ENCODE measurements at places on chromosomes 6 and 20. TPM values are rescaled to one million over a fixed set of nuclear protein-coding genes. Genes with fewer than 3 reads are reported as not detected.

- DNase-seq, result no peak
- no peaks in the 10 kb centered on the region for H3K36me3 ChIP-seq
- no peaks in the 10 kb centered on the region for H3K27me3 ChIP-seq
- no peak overlapping the region for H3K4me3 ChIP-seq
These were observed 52.3 kb downstream of the UQCC1 start for GRCh38 chr20:35359335-35359950.

- no peaks in the 10 kb centered on the region for H3K36me3 ChIP-seq
- H3K4me1 ChIP-seq, result peaks cover 7% of the 10 kb centered on the region
- H3K27ac ChIP-seq, result no peak overlapping the region
- no peak for DNase-seq
- H3K4me3 ChIP-seq, result no peak overlapping the region
- H3K27me3 ChIP-seq, result no peaks in the 10 kb centered on the region
These were observed 52.8 kb downstream of the RIPOR2 start for GRCh38 chr6:24882835-24883555.

- no peak overlapping the region for H3K4me3 ChIP-seq
- DNase-seq, result no peak
- H3K27ac ChIP-seq, result no peak overlapping the region
- H3K27me3 ChIP-seq, result no peaks in the 10 kb centered on the region
- no peaks in the 10 kb centered on the region for H3K4me1 ChIP-seq
- H3K36me3 ChIP-seq, result no peaks in the 10 kb centered on the region
These were observed 1586.7 kb downstream of the HACE1 start for GRCh38 chr6:103273048-103273447.

- H3K4me3 ChIP-seq, result no peak overlapping the region
- peak overlapping the region; percentile 34 for H3K27ac ChIP-seq
- H3K36me3 ChIP-seq, result no peaks in the 10 kb centered on the region
- H3K4me1 ChIP-seq, result no peaks in the 10 kb centered on the region
- H3K27me3 ChIP-seq, result no peaks in the 10 kb centered on the region
These were observed 225.1 kb upstream of the SSTR4 start for GRCh38 chr20:22810030-22810429.

DNA sequence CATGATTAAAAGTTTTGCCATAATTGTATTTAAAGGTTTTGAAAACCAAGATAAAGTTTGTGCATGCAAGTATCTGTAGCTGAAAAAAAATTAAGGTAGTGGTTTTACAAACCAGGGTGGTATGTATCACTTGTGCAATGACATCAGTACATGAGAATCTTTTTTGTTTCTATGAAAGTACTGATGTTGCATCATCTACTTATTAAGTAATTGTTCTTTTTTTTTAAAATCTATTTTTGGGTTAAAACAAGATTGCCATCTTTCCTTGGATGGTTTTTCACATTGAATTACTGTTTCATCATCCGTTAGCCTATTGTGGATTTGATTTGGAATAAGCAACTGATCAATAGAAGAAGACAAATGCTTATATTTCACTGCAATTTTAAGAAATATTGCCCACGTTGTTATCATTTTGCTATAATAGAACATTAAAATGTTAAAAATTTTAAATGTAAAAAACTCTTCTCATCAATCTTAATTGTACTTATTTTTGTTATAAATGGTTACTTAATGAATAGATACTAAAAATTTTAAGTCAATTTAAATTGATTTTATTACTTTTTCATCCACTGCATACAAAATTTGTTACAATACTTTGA, 39.8 kb upstream of the TAGAP start:
- no peak overlapping the region for H3K27ac ChIP-seq
- H3K4me3 ChIP-seq, result no peak overlapping the region
- peaks cover 17% of the 10 kb centered on the region for H3K4me1 ChIP-seq

GRCh38 chr20:3204124-3204794, at the start of gene DDRGK1:
Gene DDRGK1, minus strand, starts transcription at chr20:3204682. Its CDS starts 55 bp downstream, at chr20:3204627.
- peaks cover 33% of the 10 kb centered on the region for H3K36me3 ChIP-seq
- peak within 1 kb of the TSS; percentile 77 for H3K27ac ChIP-seq
- peak; percentile 87 for DNase-seq
- peak within 1 kb of the TSS; percentile 88 for H3K4me3 ChIP-seq
- H3K4me1 ChIP-seq, result peaks cover 18% of the 10 kb centered on the region

- no peak overlapping the region for H3K4me3 ChIP-seq
- no peaks in the 10 kb centered on the region for H3K27me3 ChIP-seq
- H3K27ac ChIP-seq, result no peak overlapping the region
- no peak for DNase-seq
These were observed 52.2 kb downstream of the FKBP1C start for GRCh38 chr6:63263444-63263843.

DNA sequence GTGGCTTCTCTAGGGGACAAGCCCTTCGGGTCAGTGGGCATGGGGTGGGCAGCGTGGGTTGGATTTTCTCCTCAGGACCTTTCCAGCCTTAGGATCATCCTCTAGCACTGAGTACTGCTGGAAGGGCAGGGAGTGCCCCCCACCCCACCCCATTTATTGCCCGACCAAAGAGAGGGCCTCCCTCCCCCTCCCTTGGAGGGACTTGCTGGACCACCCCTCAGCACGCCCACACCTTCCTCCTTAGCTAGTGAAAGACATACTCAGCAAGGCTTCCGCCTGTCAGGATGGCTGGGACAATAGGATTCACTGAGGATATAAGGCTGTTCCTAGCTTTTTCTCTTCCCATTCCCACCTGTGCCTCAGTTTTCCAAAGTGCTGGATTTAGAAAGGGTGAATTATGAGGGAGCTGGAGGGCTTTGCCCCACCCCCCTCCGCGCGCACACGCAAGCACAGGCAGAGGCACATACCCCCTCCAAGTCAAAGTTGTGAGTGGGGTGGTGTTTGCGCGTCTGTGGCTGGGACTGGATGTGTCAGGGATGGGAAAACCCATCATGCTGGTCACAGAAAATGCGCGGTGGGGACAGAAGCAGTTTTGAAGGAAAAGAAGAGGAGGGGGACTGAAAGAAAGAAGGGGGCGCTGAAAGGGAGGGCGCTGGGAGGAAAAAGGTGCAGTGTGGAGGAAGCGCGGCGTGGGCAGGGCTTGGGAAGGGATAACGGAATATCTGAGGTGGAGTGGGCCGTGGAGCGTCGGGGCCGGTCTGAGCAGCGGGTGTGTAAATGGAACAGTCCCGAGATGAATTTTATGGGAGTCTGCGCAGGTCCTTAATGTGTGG, 693 bp upstream of the SLC29A1 start:
- H3K4me3 ChIP-seq, result peak overlapping the region; percentile 55
- H3K27ac ChIP-seq, result no peak overlapping the region
- H3K36me3 ChIP-seq, result no peaks in the 10 kb centered on the region
- H3K27me3 ChIP-seq, result no peaks in the 10 kb centered on the region
- DNase-seq, result no peak

GRCh38 chr6:45728674-45729073, 287.0 kb downstream of the CLIC5 start:
- H3K36me3 ChIP-seq, result no peaks in the 10 kb centered on the region
- H3K27ac ChIP-seq, result no peak overlapping the region
- no peaks in the 10 kb centered on the region for H3K27me3 ChIP-seq
- H3K4me1 ChIP-seq, result no peaks in the 10 kb centered on the region
- no peak for DNase-seq

GRCh38 chr6:142631517-142632385, 313.2 kb downstream of the HIVEP2 start:
- H3K36me3 ChIP-seq, result no peaks in the 10 kb centered on the region
- no peak overlapping the region for H3K4me3 ChIP-seq
- no peaks in the 10 kb centered on the region for H3K27me3 ChIP-seq
- no peak for DNase-seq
- H3K4me1 ChIP-seq, result no peaks in the 10 kb centered on the region
- no peak overlapping the region for H3K27ac ChIP-seq

GRCh38 chr20:47817573-47817972, 32.3 kb upstream of the SULF2 start:
- no peak overlapping the region for H3K27ac ChIP-seq
- H3K4me1 ChIP-seq, result no peaks in the 10 kb centered on the region
- H3K4me3 ChIP-seq, result no peak overlapping the region
- DNase-seq, result no peak
- H3K36me3 ChIP-seq, result no peaks in the 10 kb centered on the region

DNA sequence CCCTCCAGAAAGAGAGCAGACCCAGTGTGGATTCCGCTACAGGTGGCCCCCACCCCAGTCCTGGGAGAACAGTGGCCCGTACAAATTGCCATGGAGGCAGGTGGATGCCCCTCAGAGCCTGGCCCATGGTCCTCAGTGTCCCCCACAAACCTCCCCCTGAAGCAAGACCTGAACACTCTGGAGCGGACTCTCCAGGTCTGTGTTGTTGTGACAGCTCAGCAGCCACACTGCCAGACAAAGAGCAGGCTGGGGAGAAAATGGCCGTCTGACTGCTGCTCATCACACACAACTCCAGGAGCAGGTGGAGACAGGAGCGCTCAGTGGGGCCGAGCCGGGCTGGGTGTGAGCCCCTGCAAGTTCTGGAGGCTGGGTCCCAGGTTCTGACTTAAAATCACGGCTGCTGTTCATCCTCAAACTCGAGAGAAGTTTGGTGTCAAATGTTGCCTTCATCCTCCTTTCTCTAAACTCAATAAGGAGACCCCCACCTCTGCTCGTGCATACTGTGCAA, 241.8 kb downstream of the CDH4 start:
- H3K27me3 ChIP-seq, result no peaks in the 10 kb centered on the region
- H3K27ac ChIP-seq, result no peak overlapping the region
- H3K36me3 ChIP-seq, result no peaks in the 10 kb centered on the region
- DNase-seq, result no peak
- no peaks in the 10 kb centered on the region for H3K4me1 ChIP-seq

DNA sequence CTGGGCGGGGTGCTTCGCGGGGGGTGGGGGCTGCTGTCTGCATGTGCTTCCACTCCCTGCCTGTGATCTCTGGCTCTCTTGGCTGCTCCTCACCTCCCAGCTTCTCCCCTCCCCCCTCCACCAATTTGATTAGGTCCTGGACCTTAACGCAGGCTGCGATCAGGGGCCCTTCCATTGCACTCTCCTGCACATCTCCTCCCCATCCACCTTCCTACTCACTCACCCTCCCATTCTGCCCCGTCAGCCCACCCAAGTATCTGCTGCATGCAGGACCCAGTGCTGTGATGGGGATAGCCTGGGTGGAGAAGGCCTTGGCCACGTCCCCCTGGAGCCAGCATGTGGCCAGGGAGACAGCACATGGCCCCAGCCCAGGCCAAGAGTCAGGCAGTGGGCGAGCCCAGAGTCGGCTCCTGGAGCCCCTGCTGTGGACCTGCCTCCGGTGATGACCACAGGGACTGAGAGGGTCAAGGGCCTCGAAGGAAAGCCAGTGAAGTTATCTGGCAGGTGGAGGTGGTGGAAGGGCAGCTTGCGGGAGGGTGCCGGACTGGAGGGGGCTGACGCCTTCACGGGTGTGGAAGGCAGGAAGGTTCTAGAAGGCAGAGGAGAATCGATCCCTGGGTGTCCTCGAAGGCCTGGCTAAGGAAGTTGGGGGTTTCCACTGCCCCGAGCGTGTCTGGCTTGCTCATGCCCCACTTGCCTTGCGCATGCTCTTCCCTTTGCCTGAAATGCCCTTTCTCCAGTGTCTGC, 40.7 kb downstream of the SRC start:
- DNase-seq, result no peak
- H3K27me3 ChIP-seq, result peaks cover 7% of the 10 kb centered on the region
- H3K4me3 ChIP-seq, result no peak overlapping the region
- peaks cover 25% of the 10 kb centered on the region for H3K4me1 ChIP-seq
- H3K36me3 ChIP-seq, result no peaks in the 10 kb centered on the region

- H3K36me3 ChIP-seq, result no peaks in the 10 kb centered on the region
- no peak for DNase-seq
- no peaks in the 10 kb centered on the region for H3K27me3 ChIP-seq
- H3K4me3 ChIP-seq, result no peak overlapping the region
These were observed 17.2 kb downstream of the TAB2 start for GRCh38 chr6:149334682-149335160.

- no peaks in the 10 kb centered on the region for H3K36me3 ChIP-seq
- H3K27me3 ChIP-seq, result no peaks in the 10 kb centered on the region
- no peak for DNase-seq
- H3K27ac ChIP-seq, result peak overlapping the region; percentile 3
- H3K4me3 ChIP-seq, result no peak overlapping the region
These were observed 175.9 kb downstream of the ARID1B start for GRCh38 chr6:156953127-156953478.

- DNase-seq, result no peak
- no peaks in the 10 kb centered on the region for H3K27me3 ChIP-seq
- H3K27ac ChIP-seq, result no peak overlapping the region
- no peak overlapping the region for H3K4me3 ChIP-seq
- no peaks in the 10 kb centered on the region for H3K36me3 ChIP-seq
These were observed 255.8 kb downstream of the NFATC2 start for GRCh38 chr20:51286758-51287157.

- no peaks in the 10 kb centered on the region for H3K27me3 ChIP-seq
- no peaks in the 10 kb centered on the region for H3K36me3 ChIP-seq
- no peak overlapping the region for H3K27ac ChIP-seq
These were observed 630.2 kb downstream of the HDGFL1 start for GRCh38 chr6:23199541-23199940.

- H3K36me3 ChIP-seq, result no peaks in the 10 kb centered on the region
- no peak overlapping the region for H3K4me3 ChIP-seq
- H3K27ac ChIP-seq, result no peak overlapping the region
- DNase-seq, result no peak
These were observed 211.2 kb downstream of the CDC5L start for GRCh38 chr6:44598679-44599078.

DNA sequence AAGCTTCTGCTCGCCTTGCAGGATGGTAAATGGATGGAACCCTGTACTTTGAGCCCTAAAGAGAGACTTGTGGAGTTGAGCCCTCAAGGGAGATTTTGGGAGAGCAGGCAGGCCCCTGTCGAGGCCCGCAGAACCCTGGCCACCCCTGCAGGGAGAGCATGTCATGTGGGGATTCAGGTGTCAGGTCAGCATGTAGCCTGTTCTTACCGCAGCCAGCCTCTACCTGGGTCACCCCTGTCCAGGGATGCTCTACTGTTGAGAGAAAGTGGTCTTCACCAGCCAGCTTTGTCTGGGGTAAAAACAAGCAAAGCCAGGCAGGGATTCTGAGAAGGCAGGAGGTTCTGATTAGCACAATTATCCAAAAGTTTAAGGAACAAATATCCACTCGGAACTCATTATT, 55.6 kb upstream of the PROKR2 start:
- no peak overlapping the region for H3K27ac ChIP-seq
- DNase-seq, result no peak
- H3K4me3 ChIP-seq, result no peak overlapping the region
- H3K27me3 ChIP-seq, result no peaks in the 10 kb centered on the region

- H3K4me1 ChIP-seq, result no peaks in the 10 kb centered on the region
- no peak overlapping the region for H3K27ac ChIP-seq
- DNase-seq, result no peak
- no peaks in the 10 kb centered on the region for H3K36me3 ChIP-seq
- no peaks in the 10 kb centered on the region for H3K27me3 ChIP-seq
These were observed 51.0 kb downstream of the STX7 start for GRCh38 chr6:132461958-132462357.

- H3K27me3 ChIP-seq, result no peaks in the 10 kb centered on the region
- H3K27ac ChIP-seq, result no peak overlapping the region
- no peak for DNase-seq
- no peaks in the 10 kb centered on the region for H3K4me1 ChIP-seq
These were observed 8.3 kb upstream of the CEP85L start for GRCh38 chr6:118659513-118660217.

GRCh38 chr6:40373267-40373666, 213.9 kb downstream of the LRFN2 start:
- H3K36me3 ChIP-seq, result no peaks in the 10 kb centered on the region
- DNase-seq, result no peak
- no peaks in the 10 kb centered on the region for H3K4me1 ChIP-seq

Gene MTFR2
- 3.5 TPM for polyA plus RNA-seq

Gene TP53TG5
- 1.8 TPM for polyA plus RNA-seq

Gene VWA7
- polyA plus RNA-seq, result 1.9 TPM

Gene TRERF1
- 21.1 TPM for polyA plus RNA-seq

Gene ROS1
- polyA plus RNA-seq, result 49.4 TPM
